ENCODE measurements at places on chromosomes 1 and 21. TPM values are rescaled to one million over a fixed set of nuclear protein-coding genes. Genes with fewer than 3 reads are reported as not detected.

MYOG gene
- total RNA-seq: not detected

DNA sequence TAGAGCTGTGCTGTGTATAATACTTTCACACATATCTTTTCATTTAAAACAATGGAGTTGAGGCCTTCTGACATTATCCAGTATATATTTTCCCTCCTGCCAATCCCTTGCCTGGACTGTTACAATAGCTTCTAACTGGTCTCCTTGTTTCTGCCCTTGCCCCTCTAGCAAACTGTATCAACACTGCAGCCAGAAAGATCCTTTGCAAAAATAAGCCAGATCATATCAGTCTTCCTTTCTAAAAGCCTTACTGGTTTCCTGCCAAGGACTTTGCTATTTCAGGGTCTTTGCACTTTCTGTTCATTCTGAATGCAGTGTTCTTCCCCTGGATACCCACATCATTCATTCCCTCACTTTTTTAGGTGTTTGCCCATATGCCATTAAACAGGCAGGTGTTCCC is 370.1 kb downstream of the PTBP2 start:
- DNase-seq: no peak

DNA sequence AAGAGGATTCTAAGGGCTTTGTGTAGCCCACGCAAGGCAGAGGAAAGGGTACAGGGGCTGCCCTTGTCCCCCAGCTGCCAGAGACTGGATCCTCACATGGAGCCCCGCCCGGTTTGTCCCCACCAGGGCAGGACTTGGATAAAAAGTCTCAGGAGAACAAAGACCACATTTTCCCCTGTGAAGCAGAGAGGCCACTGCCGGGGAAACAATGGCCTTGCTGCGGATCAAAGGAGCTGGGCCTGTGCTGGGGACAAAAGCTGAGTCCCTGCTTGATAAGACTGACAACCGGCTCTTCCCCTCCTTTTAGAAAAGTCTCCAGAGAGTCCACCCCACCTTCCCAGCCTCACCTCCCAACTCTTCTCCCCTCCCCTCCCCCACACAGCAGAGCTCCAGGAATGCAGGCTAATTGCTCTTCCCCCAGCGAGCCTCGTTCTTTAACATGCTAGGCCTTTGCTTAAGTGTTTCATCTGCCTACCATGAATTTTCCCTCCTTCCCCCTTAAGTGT is 142.4 kb downstream of the PLPP3 start:
- no peak for DNase-seq

- no peak for DNase-seq
Measured at GRCh38 chr1:229953736-229954326, 113.2 kb upstream of the GALNT2 start.

DNA sequence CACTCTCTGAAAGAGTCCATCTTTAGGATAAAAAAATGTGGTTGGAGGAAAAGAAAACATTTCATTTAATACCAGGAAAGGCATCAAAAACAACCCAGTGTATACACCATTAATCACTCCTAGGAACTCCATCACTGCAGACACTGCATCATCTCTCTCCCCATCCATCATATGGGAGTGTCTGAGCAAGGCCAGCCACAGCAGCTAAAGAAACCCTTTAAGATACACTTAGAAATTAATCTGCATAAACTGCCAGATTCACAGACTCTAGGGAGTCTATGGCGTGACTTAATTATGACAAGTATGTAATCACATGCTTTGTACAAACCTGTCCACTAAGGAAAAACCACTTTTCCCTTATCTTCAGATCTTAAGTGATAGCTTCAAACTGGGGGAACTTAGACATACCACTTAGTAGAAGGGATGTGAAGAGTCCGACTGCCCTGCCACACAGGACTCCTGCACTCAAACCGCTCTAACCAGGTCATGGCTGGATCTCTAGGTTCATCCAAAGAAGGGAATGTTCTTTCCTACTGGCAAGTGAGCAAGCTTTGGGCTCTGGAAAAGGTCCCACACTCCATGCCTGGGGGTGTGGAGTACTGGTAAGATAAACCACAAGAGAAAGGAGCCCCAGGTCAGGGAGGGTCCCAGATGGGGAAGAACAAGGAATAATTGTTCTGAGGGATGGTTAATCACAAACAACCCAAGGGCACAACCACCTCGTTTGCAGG is 61.0 kb upstream of the C8B start:
- no peak for DNase-seq

GRCh38 chr1:233667741-233668140 is 53.8 kb downstream of the KCNK1 start:
- no peak for DNase-seq

GRCh38 chr1:9149837-9150581 is 21.1 kb upstream of the GPR157 start:
- no peak for DNase-seq

BECN2 gene
- total RNA-seq: not detected

DNA sequence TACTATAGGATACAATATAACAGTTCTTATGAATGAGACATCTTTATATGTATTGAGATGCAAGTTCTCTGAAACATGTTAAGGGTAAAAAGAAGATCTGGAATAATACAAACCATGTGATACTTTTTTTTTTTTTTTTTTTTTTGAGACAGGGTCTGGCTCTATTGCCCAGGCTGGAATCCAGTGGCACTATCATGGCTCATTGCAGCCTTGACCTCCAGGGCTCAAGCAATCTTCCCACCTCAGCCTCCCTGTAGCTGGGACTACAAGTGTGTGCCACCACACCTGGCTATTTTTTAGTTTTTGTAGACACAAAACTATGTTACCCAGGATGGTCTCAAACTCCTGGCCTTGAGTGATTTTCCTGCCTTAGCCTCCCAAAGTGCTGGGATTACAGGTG is 22.1 kb upstream of the MCL1 start:
- no peak for DNase-seq

SOX13 gene
- 1.4 TPM for total RNA-seq

- DNase-seq: no peak
Measured at GRCh38 chr1:76289692-76290091, 215.1 kb downstream of the ST6GALNAC3 start.

DNA sequence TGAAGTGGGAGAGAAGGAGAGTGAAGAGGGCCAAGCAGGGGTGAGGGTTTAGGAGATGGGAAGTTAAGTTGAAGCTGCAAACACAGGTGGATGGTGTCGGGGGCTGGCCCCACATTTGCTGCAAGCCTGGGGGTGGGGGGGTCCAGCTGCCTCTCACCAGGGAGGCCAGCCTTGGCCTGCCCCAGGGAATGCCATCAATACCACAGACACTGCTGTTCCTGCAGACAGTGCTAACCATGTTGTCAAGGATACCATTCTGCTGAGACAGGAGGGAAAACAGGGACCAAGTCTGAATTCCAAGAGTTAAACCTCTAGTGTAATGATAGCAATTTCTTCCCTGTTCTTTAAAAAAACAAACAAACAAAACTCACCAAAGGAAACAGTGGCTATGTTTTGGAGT is 8.0 kb downstream of the MECR start:
- DNase-seq: no peak

DNA sequence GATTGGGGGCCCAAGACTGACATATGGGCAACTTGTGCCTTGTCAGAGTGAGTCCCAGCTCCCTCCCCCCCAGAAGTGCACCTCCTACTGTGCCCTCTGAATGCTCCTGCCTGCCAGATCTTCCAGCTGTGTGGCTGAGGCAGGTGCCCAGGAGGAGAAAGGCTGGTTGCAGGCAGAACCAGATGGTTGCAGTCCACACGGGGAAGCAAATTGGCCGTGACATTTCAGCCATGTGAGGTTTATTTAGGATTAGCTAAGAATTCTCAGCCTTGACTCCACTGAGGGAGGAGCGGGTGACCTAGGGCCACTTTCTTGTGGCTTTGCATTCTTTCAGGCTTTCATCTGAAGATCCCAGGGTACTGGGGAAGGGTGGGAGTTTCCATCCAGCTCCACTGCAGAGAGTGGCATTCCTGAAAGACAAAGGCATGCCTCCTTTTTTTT is 33.8 kb downstream of the PEX14 start:
- no peak for DNase-seq

GRCh38 chr1:184199036-184199435 is 147.5 kb downstream of the TSEN15 start:
- DNase-seq: no peak

DNA sequence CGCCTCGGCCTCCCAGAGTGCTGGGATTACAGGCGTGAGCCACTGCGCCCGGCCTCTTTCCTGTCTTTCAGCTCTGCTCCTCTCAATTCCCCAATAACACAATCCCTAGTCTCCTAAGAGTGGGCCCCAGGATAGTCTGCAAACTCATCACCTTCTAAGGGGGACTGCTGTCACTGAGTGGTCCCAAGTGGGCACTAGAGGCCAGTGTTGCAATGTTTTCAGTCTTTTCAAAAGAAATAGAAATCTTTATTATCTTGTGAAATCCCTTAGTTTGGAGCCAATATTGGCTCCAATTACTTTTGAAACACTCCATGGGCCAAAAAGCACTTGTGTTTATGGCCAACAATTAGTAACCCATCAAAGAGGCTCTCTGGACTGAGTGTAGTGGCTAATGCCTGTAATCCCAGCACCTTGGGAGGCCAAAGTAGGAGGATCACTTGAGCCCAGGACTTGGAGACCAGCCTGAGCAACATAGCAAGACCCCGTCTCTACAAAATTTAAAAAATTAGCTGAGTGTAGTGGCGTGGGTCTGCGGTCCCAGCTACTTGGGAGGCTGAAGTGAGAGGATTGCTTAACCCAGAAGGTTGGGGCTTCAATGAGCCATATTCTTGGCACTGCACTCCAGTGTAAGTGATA is 28.6 kb upstream of the ZNF697 start:
- DNase-seq: no peak

CLEC20A gene
- not detected for total RNA-seq

LEFTY2 gene
- total RNA-seq: not detected

DNA sequence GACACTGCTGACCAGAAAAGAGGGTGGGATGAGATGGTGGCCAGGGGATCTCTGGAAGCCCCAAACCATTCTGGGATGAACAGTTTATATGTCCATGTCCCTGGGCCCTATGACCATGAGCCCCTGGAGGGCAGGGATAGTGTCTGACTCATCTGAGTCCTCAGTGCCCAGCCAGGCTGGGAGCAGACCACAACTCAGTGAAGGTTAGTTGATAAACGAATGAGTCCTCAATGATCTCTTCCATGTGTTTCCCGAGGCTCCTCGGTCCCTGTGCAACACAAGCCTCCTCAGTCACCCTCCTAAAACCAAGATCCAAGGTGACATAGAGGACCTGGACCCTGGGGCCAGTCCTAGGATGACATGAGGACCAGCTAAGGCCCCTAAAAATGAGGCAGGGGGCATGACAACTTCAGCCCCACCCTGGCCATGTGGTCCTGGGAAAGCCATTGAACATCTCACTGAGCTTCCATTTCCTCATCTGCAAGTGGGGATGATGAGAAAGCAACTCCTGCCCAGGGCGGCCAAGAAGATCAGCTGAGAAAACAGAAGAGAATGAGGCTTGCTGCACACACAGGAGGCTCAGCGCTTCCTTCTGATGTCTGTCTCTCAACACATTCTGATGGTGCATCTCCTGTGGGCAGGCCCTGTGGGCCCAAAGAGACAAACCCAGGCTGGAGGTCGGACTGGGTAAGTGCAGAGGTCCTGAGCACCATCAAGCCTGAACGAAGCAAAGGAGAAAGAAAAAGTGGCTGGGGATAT is 86.3 kb downstream of the GLIS1 start:
- no peak for DNase-seq

GRCh38 chr1:162380061-162380846 is 1.3 kb upstream of the C1orf226 start:
- DNase-seq: no peak

GRCh38 chr1:222927031-222927430 is 112.2 kb downstream of the DISP1 start:
- no peak for DNase-seq

- DNase-seq: no peak
Measured at GRCh38 chr1:185931438-185931837, 197.2 kb downstream of the HMCN1 start.

GPR3 gene
- 4.9 TPM for total RNA-seq

DNA sequence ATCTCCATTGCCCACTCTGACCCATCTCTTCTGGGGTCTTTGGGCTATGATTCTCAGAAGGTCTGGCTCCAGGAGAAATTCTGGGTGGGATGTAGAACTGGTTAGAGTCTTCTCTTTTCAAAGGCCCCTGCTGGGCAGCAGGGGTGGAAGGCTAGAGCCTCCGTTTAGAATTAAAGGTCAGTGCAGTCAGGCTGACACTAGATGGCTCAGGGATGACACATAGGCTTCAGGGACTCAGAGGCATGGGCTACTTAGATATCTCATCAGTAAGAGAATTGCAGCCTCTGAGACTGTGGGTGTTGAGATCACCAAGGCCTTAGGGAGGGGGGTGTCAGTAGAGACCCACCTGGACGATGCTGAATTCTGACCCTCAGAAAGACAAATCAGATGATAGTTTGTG is 12.6 kb upstream of the PPM1J start:
- DNase-seq: no peak

ITGB2 gene
- 175 TPM for total RNA-seq

- no peak for DNase-seq
Measured at GRCh38 chr1:1298861-1299685, 8.7 kb downstream of the ACAP3 start.

NPHP4 gene
- total RNA-seq: 7.1 TPM

WDR26 gene
- 58.6 TPM for total RNA-seq

DNA sequence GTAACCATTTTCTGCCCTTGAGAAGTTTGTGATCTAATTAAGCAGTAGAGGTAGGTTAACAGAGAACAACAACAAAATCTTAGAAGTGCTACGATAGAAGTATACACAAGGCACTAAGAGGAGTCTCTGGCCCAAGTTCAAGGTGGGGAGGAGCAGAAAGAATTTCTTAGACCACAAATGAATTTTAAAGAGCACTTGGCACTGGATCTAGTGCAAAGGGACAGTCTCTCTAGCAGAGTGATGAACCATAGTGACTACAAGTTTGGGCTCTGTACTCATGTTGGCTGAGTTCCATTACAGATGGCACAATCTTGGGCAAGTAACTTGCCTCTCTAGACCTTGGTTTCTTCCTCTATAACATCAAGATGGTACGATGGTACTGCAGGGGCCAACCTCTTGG is 33.3 kb upstream of the PIGC start:
- DNase-seq: no peak

GRCh38 chr1:56409112-56409691 is 170.2 kb downstream of the PLPP3 start:
- DNase-seq: no peak

OR2L3 gene
- not detected for total RNA-seq

- no peak for DNase-seq
Measured at GRCh38 chr1:178367151-178367550, 129.6 kb downstream of the CLEC20A start.

DNA sequence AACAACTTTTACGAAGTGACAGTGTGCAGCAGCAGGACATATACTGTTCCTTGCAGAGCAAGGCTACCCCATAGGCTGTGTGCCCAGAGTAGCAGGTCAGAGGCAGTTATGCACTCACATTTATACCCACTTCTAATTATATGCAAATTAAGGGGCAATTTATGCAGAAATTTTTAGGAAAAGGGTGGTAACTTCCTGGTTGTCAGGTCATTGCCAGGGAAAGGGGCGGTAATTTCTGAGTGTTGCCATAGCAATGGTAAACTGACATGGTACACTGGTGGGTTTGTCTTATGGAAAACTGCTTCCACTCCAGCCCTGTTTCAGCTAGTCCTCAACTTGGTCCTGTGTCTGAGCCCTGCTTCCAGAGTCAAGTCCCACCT is 12.0 kb upstream of the SLAMF1 start:
- DNase-seq: no peak
